Activated CD8-positive, alpha-beta memory T cell treated with anti-CD3 and anti-CD28 coated beads, Interleukin-2, amount 50 U/mL, for 48 hours (primary cell): ENCODE measurements at places on chromosomes 13 and 19.

DNA sequence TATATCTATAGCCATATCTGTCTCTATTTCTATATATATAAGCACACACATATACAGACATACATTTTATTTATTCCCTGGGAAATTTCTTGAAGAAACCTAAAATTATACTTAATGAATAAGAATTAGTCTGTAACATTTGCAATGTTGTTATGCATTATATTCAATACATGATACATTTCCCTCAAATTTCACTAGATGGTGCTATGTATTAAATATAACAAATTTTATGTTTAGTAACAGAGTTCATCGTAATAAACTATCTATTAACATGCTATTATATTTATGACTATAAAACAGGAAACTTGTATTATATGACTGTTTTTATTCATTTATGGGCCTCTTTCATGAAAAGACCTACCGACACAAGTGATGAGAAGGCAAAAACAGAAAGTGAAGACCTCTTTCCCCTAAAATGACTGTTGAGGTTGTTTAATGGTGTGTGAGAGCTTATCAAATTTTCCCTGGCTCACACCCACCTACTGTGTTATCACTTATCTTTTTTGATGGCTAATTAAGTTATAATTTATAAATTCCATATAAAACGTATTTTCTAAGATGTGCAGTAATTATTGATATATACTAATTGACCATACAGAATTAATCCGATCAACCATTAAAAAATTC is 881.9 kb downstream of the SLITRK6 start:
- no peak for DNase-seq

DNA sequence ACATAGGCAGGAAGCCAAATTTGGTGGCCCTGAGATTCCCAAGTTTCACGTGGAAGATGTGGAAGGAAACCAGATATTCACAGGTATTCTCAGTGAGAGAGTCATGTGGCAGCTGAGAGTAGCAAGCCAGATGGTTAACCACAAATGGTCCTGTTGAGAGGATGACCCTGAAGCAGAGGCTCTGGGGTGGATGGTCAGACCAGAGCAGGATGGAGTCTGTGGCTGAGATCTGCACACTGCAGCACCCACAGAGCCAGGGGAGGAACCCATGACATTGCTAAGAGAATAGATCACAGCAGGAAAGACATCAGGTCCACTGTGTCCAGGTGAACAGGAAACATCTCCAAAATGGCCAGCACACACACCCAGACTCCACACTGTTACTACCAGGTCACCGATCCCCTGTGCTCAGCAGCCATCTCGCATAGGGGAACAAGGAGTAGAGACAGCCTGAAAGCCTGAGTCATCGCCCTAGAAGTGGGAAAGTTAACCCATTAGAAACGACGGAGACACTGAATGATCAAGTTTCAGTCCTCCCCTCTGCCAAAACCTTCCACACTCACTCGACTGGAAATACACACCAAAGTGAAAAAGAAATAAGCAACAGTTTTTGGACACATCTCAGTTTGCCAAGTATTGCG is 160.0 kb downstream of the RBM26 start:
- no peak for DNase-seq

- no peak for DNase-seq
Measured at GRCh38 chr13:40386586-40386985, 279.9 kb downstream of the FOXO1 start.

DNA sequence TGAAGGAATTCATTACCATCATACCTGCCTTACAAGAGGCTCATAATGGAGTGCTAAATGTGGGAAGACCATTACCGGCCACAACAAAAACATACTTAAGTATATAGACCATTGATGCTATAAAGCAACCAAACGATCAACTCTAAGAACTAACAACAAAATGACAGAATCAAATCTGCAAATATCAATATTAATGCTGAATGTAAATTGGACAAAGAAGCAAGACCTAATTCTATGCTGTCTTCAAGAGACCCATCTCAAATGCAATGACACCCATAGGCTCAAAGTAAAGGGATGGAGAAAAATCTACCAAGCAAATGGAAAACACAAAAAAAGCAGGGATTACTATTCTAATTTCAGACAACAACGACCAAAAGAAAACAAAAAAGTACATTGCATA is 52.3 kb upstream of the GPC6 start:
- no peak for DNase-seq

DNA sequence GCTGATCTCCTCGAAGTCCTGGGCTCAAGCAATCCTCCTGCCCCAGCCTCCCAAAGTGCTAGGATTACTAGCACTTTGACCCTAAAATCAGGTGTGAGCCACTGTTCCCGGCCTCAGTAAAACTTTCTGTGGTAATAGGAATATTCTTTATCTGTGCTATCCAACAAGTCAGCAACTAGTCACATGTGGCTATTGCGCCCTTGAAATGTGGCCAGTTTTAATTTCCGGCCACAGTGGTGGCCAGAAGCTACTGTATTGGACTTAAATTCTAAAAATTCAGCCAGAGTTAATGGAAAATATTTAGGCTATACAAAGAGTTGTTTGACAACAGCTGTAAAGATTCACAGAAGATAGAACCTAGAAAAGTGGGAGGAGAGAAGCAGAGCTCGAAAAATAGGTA is 30.0 kb downstream of the KEAP1 start:
- DNase-seq: no peak

GRCh38 chr19:53394522-53394973 is 401 bp upstream of the ZNF765 start:
- no peak for DNase-seq

- no peak for DNase-seq
Measured at GRCh38 chr13:109348519-109349258, 437.7 kb downstream of the IRS2 start.

GRCh38 chr13:101146101-101146898 is 270.0 kb downstream of the NALCN start:
- DNase-seq: no peak

- peak; percentile 83 for DNase-seq
Measured at GRCh38 chr19:6736169-6736916, 1.0 kb downstream of the GPR108 start.

DNA sequence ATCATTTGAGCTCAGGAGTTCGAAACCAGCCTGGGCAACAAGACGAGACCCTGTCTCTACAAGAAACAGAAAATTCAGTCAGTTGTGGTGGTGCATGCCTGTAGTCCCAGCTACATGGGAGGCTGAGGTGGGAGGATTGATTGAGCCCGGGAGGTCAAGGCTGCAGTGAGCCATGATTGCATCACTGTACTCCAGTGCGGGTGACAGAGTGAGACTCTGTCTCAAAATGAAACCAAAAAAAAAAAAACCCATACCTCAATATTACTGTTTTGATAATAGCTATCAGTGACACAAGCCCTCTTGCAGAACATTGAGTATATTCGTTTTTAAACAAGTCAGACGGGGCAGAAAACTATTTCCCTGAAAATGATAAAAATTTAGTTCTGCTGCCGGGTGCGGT is 16.2 kb downstream of the ZNF791 start:
- no peak for DNase-seq

DNA sequence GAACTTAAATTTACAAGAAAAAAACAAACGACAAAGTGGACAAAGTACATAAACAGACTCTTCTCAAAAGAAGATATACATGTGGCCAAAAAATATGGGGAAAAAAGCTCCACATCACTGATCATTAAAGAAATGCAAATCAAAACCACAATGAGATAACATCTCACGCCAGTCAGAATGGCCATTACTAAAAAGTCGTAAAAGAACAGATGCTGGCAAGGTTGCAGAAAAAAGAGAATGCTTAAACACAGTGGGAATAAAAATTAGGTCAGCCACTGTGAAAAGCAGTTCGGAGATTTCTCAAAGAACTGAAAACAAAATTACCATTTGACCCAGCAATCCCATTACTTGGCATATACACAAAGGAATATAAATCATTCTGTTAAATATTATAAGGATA is 132.7 kb downstream of the UGGT2 start:
- no peak for DNase-seq

GRCh38 chr19:10761443-10762250 is 43.8 kb downstream of the DNM2 start:
- DNase-seq: no peak

DNA sequence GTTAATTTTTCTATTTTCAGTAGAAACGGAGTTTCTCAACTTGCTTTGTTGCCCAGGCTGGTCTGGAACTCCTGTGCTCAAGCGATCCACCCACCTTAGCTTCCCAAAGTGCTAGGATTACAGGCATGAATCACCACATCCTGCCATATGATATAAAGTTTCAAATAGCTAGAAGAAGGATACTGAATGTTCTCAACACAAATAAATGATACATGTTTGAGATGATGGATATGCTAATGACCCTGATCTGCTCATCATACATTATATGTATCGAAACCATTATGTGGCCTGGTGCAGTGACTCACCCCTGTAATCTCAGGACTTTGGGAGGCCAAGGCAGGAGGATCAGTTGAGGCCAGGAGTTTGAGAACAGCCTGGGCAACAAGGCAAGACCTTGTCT is 11.5 kb downstream of the CIB3 start:
- no peak for DNase-seq

DNA sequence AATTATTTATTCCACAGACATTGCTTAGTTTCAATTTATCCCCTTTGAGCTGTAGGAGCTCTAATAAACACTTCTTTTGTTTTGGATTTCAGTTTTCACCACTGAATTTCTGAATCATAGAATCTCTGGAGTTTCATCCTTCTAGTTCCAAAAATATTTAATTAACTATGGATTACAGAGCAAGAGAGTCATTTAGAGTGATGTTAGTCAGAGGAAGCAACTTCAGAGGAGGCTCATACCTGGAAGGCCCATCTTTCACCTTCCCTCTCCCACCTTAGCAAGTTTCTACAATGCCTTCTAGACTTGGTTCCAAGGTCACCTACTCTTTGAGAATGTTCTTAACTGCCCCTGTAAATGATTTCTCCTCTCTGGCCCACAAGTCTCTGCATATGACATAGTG is 353.2 kb downstream of the SPRY2 start:
- no peak for DNase-seq

DNA sequence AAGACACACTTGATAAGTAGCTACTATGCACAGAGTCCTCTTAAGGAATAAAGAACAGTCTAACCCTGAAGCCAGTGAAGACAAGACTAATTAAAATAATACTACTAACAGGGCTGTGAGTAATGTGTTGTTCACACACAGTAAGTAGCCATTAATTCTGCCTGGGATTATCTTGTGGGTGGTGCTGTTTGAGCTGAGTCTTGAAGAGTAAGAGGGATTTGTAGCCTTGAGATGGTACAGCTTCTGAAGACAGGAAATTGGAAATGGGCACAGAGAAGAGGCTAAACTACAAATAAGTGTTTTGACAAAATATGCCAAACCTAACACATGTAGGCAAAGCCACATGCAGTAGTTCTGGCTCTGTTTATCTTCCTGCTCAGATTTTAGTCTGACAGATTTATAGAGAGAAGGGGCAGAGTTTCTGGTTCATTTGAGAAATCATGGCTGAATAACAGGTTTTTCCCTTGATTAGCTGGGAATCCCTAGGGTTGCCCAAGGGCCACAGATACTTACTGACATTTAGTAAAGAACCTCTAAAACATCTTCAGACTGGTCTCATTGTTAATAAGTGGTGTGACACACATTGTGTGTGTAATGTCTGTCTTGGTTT is 38.0 kb downstream of the ITGBL1 start:
- DNase-seq: no peak

GRCh38 chr19:13989487-13989886 is 16.6 kb downstream of the RFX1 start:
- no peak for DNase-seq

- no peak for DNase-seq
Measured at GRCh38 chr13:38686577-38687245, at the start of gene FREM2. FREM2 (plus strand) TSS chr13:38687077; CDS start chr13:38687345, 268 bp downstream.

GRCh38 chr13:113058988-113059850 is 46.4 kb upstream of the F7 start:
- DNase-seq: no peak

GRCh38 chr13:44188257-44188656 is 185.4 kb upstream of the SERP2 start:
- no peak for DNase-seq

- DNase-seq: no peak
Measured at GRCh38 chr13:76879883-76880270, 6.3 kb downstream of the KCTD12 start.

- DNase-seq: no peak
Measured at GRCh38 chr13:80737513-80737912, 396.6 kb upstream of the SPRY2 start.

- no peak for DNase-seq
Measured at GRCh38 chr19:42197375-42197817, 20.1 kb downstream of the DEDD2 start.

DNA sequence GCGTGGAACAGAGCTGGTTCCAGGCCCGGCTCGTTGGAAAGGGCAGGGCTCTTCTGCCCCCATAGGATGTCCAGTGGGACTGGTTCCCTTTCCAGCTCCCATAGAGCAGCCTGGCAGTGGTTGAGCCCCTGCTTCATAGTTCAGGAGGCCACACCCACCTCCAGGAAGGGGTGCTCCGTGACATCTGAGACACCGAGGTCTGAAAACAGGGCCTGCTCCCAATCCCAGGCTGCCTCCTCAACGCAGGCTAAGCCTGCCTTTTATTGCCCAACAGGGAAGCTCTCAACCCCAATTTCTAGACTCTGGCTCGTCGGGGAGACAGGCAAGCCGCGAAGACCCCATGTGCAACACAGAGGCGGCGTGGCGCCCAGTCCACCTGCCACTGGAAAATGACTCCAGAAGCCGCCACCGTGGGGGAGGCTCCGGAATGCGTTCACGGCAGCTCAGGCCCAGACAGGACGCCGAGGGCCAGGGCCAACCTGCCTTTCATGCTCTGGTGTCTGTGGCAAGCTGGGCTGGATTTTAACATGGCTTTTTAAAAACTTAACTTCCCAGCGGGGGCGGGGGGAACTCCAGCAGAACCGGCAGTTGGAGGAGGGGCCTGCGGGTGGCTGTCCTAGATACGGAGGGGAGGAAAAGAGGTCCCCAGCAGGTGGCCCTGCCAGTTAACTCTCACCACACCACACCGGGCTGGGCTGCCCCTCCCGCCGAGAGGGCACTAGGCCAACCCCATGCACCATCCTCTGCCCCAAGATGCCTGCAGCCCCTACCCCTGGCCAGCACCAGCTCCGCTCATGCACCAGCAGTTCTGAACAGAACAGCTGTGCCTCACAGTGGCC is 17.9 kb upstream of the TINCR start:
- peak; percentile 68 for DNase-seq

DNA sequence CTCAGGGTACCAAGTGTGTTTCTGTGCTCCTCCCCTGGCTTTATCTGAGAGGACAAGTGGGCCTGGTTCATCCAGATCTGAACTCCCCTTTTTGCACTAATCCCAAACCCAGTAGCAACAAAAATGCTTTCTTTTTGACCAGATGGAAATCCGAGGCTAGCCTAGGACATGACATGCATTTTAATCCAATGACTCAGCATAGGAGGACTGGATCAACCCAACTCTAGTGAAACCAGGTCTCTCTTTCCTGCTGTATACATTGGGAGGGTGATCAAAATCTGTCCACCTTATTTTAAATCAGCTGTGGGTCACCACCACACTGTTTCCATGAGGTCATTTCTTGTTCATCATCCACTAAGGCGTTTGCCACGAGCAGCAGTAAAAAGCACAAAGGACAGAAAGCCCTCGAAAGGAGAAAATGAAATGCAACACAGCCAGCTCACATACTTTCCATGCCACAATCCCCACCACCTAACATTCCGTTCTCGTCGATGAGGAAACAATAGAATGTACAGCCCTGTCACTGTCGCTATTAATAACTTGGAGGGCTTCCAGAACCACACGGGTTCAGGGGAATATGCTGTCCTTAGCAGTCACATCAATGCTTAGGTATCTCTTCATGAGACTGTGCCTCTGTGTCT is 543.0 kb downstream of the IRS2 start:
- DNase-seq: no peak

GRCh38 chr19:35293363-35293739 is 1.4 kb downstream of the MAG start:
- no peak for DNase-seq

- DNase-seq: no peak
Measured at GRCh38 chr13:56700324-56700723, 440.4 kb upstream of the PRR20A start.
